Mammary epithelial cell (primary cell): ENCODE measurements at places on chromosomes 3 and 15. TPM values are rescaled to one million over a fixed set of nuclear protein-coding genes. Genes with fewer than 3 reads are reported as not detected.

HDDC3 gene
- 10.5 TPM for total RNA-seq

UQCRC1 gene
- total RNA-seq: 321 and 441 TPM in 2 replicates

ADAMTS17 gene
- 0.45 and 1.9 TPM in 2 replicates for total RNA-seq

GOLGA8G gene
- not detected in 2 replicates for total RNA-seq

OXNAD1 gene
- 13.7 and 18.3 TPM in 2 replicates for total RNA-seq

TRIM42 gene
- not detected in 2 replicates for total RNA-seq

SOX2 gene
- total RNA-seq: not detected

CLDN16 gene
- 0.21 and 1.3 TPM in 2 replicates for total RNA-seq

GATA2 gene
- not detected in 2 replicates for total RNA-seq

ZCWPW2 gene
- 0.17 TPM for total RNA-seq

SNTN gene
- total RNA-seq: not detected in 2 replicates

CYP8B1 gene
- not detected in 2 replicates for total RNA-seq

CALML4 gene
- 1.2 TPM for total RNA-seq

CSPG5 gene
- total RNA-seq: 0.50 TPM
